ENCODE measurements at places on chromosomes 12 and 14.

DNA sequence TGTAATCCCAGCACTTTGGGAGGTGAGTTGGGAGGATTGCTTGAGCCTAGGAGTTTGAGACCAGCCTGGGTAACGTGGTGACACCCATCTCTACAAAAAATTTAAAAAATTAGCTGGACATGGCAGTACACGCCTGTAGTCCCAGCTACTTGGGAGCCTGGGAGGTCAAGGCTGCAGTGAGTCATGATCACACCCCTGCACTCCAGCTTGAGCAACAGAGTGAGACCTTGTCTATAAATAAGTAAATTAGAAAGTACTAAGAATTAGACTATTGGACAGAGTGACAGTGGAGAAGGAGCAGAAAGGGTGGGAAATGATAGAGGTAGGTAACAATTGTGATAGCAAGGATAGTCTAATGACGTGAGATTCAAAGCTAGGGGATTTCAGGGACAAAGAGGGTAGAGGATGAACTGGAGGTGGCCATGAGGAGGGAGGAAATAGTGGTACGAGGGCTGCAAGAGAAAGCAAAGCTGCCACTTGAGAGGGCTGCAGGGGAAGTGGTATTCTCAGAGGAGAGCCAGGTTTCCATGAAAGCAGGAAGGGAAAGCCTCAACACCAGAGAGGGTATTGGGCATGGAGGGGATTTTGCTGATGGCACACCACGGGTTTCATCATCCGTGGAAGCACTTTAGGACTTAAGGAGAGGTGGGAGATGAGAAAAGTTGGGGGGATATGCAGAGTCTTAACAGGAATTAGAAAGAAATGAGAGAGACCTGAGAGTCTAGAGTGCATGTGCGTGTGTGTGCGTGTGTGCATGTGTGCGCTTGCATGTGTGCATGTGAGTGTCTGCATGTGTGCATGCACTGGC is 85.6 kb downstream of the SYNE2 start:
- DNase-seq, result no peak

DNA sequence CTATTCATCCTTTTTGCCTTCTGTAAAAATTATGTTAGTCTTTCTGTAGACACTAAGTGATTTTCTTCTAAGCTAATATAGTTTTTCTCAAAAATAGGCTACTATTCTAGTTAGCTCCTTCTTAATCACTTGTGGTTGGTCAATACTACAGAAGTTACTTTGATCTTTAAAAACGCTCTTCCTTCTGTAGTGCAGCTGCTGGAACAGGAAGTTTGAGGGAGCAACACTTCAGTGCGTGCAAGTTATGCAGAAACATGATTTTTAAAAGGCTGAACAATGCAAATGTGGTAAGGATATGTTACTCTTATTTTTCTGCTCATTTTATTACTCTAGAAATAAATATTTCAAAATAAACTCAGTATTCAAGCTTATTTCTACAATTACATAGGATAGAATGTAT is 11.1 kb upstream of the RERGL start:
- no peak for DNase-seq

DNA sequence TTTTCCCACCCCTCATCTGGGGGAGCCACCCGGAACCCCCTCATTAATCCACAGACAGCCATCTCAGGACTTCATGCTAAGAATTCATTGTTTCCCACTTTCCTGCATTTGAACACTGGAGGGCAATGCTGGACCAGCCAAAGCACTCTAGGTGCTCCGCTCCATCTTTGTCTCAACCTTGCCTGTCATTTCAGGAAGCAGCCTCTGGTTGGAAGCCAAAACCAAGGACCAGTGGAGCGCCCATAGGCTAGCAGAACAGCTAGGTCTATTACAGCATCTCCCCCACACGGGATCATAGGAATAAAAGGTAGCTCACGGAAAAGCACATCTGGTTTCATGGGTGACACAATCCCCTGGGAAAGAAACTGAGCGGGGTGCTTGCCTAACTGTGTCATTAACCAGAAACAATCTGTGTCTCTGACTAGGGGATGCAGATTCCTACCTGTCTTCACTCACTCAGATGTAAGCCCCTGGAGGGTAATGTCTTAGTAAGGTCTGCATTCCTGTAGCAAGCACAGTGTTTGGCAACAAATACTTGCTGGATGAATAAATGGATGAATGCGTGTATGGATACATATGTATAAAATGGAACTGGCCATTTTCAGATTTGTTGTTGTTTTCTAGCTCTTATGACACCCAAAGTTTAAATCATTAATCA is 197.0 kb downstream of the DAD1 start:
- DNase-seq, result no peak

- DNase-seq, result no peak
Observed at GRCh38 chr12:56520506-56520905, 1.1 kb upstream of the RBMS2 start.

- no peak for DNase-seq
Observed at GRCh38 chr12:92759634-92760268, 57.0 kb downstream of the PLEKHG7 start.

DNA sequence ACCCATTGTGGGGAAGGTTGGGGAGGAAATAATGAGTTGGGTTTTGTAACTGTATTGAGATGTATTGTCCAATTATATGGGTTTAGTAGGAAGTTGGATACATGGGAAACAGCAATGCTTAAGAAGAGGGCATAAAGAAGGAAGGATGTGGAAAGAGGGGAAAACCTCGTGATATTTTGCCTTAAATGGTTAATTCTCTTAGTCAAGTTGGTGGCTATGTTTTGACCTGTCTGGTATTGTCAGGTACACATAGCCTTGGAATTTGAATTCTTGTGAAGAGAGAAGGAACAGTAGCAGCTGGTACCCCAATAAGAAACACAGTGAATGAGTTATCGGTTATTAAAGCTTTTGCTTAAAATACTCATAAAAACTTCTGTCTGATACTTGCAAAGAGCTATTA is 32.6 kb upstream of the SLC2A13 start:
- no peak for DNase-seq

- DNase-seq, result no peak
Observed at GRCh38 chr12:95796225-95796981, 5.8 kb upstream of the NTN4 start.

DNA sequence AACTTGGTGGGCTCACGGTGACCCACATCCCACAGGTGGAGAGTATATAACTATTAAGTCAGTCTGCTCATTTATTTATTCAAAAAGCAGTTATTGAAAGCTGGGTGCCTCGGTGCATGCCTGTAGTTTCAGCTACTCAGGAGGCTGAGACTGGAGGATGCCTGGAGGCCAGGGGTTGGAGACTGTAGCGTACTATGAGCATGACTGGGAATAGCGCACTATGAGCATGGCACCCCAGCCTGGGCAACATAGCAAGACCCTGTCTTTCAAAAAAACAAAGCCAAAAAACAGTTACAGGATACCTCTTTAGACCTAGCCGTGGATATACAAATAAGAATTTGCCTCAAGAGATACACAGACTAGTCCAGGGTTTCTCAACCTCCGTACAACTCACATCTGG is 139.8 kb downstream of the ZFP36L1 start:
- no peak for DNase-seq

DNA sequence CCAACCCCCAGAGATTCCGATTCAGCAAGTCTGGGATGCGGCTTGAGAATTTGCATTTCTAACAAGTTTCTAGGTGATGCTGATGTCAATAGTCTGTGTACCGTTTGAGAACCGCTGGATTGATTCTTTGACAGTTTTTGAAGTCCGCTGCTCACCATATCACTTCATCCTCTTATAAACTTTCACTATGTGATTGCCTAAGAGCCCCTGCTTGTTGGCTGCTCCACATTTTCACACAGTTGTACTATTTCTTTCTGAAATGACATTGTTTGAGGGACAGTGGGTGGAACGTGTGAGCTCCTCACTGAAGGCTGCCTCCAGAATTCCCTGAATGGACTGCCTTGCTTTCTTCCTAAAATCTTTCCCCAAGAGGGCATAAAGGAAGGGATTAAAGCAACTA is 7.7 kb downstream of the C3AR1 start:
- no peak for DNase-seq

- DNase-seq, result no peak
Observed at GRCh38 chr14:41521891-41522290, 84.8 kb upstream of the LRFN5 start.

GRCh38 chr14:25431211-25432076 is 381.5 kb upstream of the STXBP6 start:
- DNase-seq, result no peak

DNA sequence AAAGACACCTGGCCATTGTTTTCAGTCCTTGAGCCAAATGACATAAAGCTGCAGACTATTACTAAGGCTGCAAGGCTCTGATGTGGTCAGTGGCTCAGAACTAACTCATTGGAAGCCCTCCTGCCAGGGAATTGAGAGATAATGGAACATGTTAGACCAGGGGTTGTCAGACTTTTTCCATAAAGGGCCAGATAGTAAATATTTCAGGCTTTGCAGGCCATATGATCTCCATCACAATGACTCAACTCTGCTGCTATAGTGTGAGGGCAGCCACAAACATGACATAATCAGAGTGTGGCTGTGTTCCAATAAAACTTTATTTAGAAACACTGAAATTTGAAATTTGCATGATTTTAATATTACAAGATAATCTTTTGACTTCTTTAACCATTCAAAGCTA is 140.3 kb downstream of the TMEM30B start:
- DNase-seq, result no peak

- no peak for DNase-seq
Observed at GRCh38 chr12:112341046-112341825, 41.0 kb downstream of the HECTD4 start.

DNA sequence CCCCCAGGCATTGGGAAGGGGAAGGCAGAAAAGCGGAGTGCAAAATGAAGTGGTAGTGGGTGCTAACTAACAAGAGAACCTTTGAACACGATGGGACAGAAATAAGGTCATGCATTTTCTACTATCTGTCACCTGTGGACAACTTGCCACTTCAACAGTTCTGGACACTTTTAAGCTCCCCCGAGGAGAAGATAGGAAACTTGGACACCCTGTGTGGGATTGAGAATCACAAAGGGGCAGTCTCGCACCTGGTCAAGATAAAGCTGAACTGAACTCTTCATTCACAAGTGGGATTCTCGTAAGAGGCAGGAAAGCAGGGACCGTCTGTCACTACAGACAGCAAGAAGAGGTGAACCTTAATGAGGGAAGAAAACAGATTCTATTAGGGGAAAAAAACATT is 51.6 kb downstream of the EIF2S3B start:
- no peak for DNase-seq

DNA sequence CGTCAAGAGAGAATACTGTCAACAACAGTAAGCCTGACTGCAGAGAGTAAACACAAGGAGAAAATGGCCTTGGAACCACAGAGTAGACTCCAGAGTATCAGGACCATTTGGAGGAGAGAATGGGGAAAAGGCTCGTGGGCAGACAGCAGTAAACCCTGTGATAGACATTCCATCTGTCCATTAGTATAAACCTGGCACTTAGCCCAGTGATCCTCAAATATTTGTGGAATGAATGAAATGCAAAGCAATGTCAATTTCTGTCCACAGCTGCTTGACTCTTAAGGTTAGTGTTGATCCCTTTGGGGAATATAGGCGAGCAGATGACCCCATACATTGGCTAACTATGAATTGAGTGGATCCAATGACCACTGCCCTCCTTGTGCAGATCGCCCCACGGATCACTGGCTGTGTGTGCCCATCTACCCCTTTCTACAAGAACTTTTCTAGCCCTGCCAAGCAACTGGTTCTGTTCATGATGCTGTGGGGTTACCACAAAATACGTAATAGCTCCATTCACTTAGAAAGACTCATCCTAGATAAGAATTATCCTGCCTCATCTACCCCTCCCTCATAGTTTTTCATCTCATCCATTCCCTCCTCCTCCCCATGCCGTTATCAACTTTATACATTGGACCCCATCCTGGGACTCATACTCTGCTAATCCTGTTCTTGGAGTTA is 846.8 kb downstream of the NRXN3 start:
- DNase-seq, result no peak

DNA sequence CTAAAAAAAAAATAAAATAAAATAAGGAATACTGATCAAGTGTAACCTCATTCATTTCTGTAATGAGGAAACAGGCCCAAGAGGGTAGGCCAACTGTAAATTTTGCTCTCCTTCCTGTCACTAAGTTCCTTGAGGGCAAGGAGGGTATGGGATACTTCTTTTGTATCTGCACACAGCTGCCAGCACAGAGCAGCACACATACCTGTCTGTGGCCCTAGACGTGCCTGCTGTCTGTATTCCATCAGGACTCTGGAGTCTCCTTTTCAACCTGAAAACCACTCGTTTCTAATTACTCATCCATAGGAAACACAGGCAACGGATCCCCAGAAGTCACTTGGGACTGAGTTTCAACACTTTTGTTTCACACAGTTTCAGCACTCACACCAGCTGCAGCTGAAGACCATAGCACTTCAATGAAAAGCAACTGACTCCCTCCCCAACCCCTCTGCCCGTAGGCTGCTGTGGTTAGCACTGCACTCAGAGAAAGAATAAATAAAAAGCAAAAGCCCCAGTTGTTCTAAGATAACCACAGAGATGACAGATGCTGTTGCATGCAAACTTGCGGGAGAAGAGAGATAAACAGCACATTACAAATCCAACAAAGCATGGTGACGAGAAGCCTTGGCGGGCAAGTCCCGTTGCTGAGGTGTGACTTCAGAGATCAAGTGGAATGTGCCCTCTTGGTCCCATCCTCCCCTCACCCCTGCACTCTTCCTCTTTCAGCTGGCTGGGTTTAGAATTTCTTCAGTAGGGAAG is 24.9 kb downstream of the CRACR2A start:
- DNase-seq, result peak; percentile 80

GRCh38 chr12:109098651-109099050 is 1.3 kb downstream of the UNG start:
- DNase-seq, result no peak

DNA sequence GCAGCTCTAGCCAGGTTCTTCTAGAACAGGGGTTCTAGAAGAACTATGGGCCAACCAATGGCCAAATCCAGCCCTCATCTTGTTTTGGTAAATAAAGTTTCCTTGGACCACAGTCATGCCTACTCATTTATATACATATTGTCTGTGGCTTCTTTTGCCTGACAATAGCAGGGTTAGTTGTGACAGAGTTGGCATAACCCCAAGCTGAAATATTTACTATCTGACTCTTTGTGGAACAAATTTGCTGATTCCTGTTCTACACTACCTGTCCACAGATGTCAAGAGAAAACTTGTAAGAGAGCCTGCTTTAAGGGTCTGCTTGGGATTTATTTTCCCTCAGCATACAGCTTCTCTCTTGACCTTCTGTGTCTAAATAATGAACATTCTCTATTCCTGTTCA is 289.0 kb downstream of the KSR2 start:
- no peak for DNase-seq

DNA sequence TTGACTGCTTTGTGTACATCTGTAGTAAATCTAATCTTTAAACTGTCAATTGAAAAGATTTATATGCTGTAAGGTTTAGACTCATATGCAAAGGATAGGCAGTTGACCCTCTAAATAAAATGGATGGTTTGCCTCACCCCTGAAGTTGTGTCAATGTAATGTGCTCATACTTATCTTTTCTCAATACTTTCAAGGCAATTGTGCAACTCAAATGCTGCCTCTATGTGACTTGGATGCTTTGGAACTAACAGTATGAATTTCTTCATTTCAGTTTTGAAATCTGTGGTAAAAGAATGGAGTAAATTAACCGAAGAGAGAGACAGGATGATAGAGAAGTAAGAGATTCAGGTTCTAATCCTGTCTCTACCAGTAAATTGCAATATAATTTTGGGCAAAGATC is 9.7 kb downstream of the PDE6H start:
- peak; percentile 88 for DNase-seq

GRCh38 chr12:93954166-93955112 is 193.9 kb upstream of the PLXNC1 start:
- DNase-seq, result no peak
